ENCODE measurements at places on chromosomes 4 and X.

GRCh38 chr4:111985426-111985825 lies 159.8 kb upstream of the FAM241A start:
- no peak for DNase-seq

GRCh38 chr4:42412251-42412650 lies 15.0 kb downstream of the SHISA3 start:
- no peak for DNase-seq

DNA sequence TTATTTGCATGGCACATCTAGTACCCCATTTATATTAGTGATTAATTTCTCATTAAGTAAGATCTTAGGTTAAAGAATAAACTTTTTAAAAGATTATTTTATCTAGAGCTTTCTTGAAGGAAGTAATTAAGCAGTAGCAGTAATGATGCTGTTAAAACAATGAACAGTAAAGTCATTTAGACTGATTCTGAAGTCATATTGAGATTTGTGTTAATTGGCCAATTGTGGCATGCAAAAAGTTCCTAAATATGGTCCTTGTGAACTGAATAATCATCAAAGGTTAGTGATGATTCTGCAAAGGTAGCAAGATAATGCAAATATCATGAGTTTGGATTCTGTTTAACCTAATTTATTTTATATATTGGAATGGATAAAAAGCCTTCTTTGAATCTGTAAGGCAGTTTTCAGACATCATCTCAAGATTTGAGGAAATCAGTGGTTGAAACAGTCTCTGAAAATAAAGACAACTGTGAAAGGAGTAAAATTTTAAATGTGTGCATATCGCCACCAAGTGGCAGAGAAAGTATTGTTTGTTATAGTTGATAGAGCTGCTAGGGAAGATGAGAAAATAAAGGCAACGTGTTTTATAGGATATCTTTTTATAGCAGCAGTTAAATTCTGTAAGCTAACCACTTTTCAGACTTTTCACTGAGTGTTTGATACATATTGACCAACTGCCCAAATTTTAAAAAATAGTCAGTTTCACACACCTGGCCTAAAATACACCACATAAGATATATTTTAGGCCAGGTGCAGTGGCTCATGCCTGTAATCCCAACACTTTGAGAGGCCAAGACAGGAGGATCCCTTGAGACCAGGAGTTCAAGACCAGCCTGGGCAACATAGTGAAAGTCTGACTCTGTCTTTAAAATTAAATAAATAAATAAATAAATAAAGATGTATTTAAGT lies 79.6 kb downstream of the CCKAR start:
- peak; percentile 48 for DNase-seq

- DNase-seq: no peak
Observed at GRCh38 chr4:1772853-1773538, 20.1 kb upstream of the FGFR3 start.

GRCh38 chrX:10326578-10326977 lies 169.8 kb downstream of the CLCN4 start:
- DNase-seq: no peak

DNA sequence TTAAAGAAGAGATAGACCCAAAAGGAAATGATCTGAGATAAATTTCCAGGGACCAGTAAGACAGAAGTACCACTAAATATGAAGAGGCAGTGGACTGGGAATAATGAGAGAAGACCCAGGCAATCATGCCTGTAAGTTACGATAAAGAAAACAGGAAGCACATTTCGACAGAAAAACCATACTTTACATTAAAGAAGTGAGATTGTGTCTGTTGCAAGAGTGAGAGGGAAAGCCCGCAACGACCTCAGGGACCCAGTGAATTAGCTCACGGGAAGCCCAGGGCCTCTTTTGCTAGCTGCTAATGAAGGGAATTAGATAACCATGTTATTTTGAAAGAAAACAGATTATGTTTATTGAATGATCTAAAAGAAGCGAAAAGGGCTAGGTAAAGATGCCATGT lies 28.9 kb upstream of the ACSL1 start:
- DNase-seq: peak; percentile 51

DNA sequence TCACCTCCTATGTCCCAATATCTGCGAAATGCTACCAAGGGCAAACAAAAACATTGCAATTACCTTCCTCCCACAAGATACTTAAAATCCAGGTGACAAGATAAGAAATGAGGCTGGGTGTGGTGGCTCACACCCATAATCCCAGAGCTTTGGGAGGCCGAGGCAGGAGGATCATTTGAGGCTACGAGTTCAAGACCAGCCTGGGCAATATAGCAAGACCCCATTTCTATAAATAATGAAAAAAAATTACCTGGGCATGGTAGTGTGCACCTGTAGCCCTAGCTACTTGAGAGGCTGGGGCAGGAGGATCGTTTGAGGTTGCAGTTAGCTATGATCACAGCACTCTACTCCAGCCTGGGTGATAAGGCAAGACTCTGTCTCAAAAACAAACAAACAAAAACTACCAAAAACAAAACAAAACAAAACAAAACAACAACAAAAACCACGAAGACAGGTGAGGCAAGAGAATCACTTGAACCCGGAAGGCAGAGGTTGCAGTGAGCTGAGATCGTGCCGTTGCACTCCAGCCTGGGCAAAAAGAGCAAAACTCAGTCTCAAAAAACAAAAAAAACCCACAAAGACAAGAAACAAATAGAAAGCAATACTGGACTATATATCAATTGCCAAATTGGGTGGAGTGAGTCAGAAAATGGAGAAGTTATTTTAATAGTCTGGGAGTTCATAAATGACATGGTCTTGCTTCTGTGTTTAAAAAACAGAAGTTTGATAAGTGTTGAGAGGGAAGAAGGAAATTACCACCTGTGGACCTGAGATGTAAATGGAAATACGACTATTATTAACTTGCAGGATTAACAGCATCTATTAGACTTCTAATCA lies 176.5 kb downstream of the FBXW7 start:
- DNase-seq: peak; percentile 5

GRCh38 chr4:2626231-2626630 lies 89.8 kb downstream of the FAM193A start:
- no peak for DNase-seq

GRCh38 chr4:44121210-44121609 lies 327.4 kb downstream of the KCTD8 start:
- DNase-seq: no peak

DNA sequence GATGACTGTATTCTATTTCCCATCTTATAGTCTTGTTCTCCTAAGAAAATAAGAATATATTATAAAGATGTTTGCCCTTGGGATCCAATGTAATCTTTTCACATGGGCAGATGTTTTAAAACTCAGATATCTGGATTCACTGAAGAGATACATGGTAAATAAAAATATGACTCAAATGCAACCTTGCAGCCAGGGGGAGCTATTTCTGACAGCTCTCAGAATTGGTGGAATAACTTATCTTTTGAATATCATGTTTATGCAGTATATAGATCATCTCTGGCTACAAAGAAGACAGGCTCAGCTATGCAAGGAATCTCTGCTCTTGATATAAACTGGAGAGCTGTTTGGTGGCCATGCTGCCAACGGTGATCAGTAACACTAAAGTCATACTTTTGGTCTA lies 274.7 kb downstream of the GLUD2 start:
- DNase-seq: no peak

GRCh38 chrX:44155126-44155525 lies 181.9 kb upstream of the NDP start:
- DNase-seq: no peak

- no peak for DNase-seq
Observed at GRCh38 chr4:167956676-167957075, 135.7 kb upstream of the ANXA10 start.

GRCh38 chrX:38514016-38514854 lies 47.1 kb upstream of the TSPAN7 start:
- no peak for DNase-seq

- DNase-seq: no peak
Observed at GRCh38 chrX:37922928-37923327, 75.6 kb upstream of the DYNLT3 start.

- DNase-seq: no peak
Observed at GRCh38 chr4:127188847-127189246, 443.9 kb upstream of the INTU start.

DNA sequence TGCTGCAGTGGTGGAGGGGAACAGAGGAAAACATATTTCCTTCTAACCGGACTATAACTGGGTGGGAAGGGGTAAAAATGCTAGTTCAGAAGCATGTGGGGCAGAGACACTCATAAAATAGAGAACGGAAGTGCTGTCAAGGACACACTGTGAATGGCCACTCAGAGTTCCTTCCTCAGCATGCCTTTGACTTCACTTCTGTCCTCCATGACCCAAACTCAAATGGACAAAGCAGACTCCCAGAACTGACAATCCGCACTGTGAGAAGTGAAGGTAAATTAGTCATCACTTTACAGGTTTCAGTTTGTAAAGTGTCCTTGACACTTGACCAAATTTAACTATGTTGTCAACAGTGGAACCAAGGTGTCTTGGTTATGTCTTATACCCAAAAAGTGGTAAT lies 30.2 kb upstream of the ELF2 start:
- peak; percentile 42 for DNase-seq

DNA sequence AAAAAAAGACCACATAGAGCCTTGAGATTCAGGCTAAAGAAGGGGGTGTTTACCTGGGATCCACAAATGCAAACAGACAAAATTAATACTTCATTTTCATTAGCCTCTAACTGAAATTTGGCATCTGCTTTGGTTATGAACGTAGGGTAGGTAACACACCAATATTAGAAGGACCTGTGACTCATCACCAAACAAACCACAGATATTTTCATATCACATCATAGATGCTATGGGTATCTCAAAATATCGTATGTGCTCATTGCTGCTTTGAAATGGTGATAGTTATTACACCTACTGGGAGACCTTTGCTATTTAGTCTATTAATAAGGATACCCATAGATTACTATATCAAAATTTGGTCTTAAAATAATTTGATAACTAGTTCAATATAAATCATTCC lies 180.6 kb upstream of the MAP3K15 start:
- DNase-seq: peak; percentile 27

DNA sequence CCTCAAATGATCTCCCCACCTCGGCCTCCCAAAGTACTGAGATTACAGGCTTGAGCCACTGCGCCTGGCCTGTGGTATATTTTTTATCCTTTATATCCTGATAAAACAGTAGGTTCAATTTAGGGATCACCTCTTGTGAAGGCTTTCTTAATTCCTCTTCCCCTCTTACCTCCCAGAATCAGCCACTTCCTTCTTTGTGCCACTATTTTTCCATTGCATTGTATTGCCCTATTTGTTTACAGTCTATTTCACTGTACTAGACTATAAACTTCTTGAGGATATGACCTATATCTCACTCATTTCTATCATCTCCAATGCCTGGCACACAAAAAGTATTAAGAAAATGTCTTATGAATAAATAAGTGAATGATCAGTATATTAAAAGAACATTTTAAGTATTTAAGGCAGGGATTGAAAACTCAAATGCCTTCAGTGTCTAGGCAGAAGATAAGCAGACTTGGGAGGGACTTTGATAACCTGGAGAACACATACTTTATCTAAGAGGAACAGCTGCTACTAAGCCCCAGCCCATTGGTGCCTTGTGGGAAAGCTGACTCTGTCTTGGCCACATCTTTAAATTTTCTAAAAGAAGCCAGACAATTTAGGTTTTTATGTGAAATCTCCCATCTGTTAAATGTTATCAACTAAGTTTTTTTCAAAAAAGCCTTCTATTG lies 82.3 kb upstream of the OGT start:
- DNase-seq: no peak

GRCh38 chr4:54714631-54715030 lies 56.9 kb downstream of the KIT start:
- DNase-seq: no peak

GRCh38 chr4:107472265-107472948 lies 247.6 kb downstream of the PAPSS1 start:
- no peak for DNase-seq

- DNase-seq: no peak
Observed at GRCh38 chrX:131521824-131522223, 22.1 kb upstream of the OR13H1 start.

DNA sequence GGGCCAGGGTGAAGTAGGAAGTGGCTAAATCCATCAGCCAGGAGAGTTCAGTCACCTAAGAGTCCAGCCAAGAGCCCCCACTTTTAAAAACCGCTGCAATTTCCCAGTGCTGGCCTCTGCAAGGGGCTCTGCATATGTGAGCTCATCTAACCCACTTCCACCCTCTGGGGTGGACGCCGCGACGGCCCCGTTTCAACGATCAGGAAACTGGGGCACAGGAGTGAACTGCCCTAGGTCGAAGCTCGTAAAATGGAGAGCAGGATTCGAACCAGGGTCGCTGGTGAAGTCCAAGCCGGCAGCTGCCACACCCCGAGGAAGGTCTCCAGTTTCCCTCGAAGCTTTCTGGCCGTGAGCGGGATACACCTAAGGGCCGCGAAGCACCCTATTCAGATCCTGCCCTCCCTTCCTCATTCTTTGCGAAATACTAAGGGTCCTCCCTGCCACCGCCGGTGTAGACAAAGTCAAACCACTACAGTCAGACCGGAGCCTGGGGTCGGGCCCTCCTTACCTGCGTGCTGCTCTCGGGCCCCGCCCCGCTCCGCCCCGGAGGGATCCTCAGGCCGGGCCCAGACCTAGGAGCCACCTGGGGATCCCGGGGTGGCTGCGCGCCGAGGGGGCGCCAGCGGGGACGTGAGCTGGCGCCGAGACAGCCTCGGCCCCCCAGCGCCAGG lies 446 bp downstream of the EVC2 start:
- no peak for DNase-seq

DNA sequence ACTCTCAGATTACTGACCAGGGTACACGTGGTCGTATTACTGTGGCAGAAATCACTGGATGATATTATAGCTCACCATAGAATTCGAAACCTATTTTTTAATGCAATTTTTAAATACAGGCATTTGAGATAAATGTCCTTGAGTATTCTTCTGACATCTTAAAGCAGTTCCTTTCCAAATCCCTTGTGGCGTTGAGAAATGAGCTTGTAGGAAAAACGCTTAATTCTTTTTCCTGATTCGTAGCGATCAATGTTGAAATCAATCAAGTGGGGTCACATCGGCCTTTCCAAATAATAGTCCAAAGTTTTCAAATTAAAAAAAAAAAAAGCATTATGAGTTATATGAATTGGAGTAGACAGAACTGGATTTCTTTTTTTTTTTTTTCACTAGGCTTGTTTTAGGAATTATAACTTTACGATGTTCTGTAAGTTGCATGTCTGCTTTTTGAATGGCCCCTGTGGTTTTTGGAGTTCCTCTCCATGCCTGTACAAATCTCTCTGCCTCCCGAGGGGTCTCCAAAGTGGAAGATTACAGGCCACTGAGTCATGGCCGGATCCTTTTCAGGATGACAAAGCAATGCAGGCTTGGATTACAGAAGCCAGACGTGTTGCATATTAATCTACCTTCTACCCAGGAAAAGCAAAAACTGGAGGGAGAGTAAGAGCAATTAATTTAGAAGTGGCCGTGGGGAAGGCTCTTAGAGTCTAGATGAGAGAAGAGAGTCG lies 226.1 kb downstream of the SHOX start:
- DNase-seq: no peak

- no peak for DNase-seq
Observed at GRCh38 chrX:120144178-120144844, 14.1 kb upstream of the RHOXF2 start.

DNA sequence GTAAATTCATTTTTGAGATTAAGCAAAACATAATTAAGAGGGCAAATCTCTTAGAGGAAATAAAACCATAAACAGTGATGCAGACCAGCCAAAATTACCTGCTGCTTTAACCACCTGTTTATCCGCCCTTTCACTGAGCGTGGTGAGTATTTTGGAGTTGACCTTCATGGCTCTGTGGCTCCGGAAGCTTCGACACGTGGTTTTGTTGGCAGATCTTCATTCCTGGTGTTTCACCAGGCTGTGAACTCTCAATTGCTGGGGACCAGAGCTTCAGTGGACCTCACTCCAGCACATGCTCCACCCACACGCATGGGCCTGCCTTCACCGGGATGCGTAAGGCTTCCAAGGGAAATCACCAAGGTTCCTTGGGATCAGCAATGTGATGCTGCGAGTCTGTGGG lies 83.8 kb downstream of the FHDC1 start:
- DNase-seq: no peak

GRCh38 chrX:1023676-1024075 lies 188.8 kb downstream of the CRLF2 start:
- DNase-seq: no peak
